ENCODE measurements at places on chromosomes 6 and 20.

DNA sequence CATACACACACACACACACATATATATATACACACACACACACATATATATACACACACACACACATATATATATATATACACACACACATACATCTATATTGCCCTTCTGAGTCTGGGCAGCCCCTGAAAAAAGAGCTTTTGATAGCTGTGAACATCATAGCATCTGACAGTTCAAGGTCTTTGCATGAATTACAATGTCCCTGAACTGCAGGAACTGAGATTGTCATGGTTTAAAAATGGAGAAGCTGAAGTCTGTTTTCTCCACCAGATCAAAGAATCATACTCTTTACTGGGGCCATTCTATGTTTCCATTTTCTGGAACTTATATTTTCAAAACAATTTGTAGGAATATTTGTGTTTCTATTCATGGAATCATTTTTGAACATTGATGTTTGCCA lies 189.8 kb downstream of the ZDHHC14 start:
- DNase-seq: no peak

DNA sequence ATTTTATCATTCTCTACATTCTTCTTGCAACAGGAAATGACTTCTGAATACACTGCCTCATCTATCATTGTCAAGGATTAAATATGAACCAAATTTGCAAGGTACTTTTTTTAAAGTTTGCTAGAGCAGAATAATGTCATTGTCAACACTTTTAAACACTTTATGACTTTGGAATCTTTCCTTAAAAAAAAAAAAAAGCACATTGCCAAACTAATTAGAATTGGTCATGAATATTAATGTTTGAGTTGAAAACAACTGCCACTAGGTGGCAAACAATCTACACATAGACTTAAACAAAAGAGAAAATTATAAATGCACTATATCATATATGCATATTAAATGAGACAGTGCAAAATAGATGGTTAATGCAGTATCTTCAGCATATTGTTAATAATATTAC lies 32.5 kb upstream of the TMEM244 start:
- no peak for DNase-seq

- DNase-seq: no peak
Observed at GRCh38 chr6:117776441-117776840, 101.2 kb downstream of the NUS1 start.

DNA sequence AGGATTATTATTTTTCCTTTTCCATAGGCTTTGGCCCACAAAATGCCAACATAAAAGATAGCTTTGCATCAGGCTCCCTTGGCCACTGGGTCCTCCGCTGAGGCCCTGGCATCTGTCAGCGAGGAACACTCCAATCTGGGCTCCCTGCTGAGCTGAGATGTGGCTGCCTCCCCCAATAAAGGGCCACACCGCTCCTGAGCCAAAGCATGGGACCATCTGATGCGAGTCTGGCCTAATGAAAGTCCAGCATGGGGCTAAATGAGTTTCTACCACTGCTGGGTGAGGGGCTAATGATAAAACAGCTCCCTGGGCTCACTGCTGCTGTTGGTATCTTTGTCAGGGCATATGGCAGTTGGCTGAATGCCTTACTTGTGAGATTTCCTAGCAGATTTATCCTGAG lies 817.5 kb upstream of the SLC35B3 start:
- no peak for DNase-seq
